ENCODE measurements at places on chromosomes 3 and 15.

DNA sequence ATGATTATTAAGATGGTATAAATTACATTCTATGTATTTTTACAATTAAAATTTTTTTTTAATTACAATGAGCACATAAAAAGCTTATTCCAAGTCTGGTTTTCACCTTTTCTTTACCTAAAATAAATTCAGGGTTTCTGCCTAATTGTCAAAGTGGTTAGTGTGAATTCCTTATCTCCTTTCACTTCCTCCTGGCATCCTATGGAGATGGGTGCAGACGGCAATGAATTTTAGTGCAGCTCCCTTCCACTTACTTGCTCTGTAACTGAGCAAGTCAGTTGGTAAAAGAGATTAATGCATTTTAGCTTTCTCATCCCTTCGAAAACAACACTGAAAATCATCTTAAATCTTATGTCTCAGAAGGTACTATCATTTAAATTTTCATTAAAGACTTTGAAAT is 13.1 kb downstream of the HDGFL3 start:
- peaks cover 16% of the 10 kb centered on the region for H3K4me1 ChIP-seq
- no peak for DNase-seq
- no peaks in the 10 kb centered on the region for H3K36me3 ChIP-seq
- no peak overlapping the region for H3K4me3 ChIP-seq

- peaks cover 2% of the 10 kb centered on the region for H3K4me1 ChIP-seq
- no peak for DNase-seq
- no peaks in the 10 kb centered on the region for H3K36me3 ChIP-seq
- no peak overlapping the region for H3K27ac ChIP-seq
- H3K27me3 ChIP-seq, result no peaks in the 10 kb centered on the region
- H3K4me3 ChIP-seq, result no peak overlapping the region
Observed at GRCh38 chr3:151156618-151157216, 46.3 kb downstream of the GPR171 start.

GRCh38 chr3:188197388-188197847 is 43.5 kb downstream of the LPP start:
- H3K36me3 ChIP-seq, result peaks cover 23% of the 10 kb centered on the region
- no peaks in the 10 kb centered on the region for H3K27me3 ChIP-seq
- H3K4me3 ChIP-seq, result no peak overlapping the region
- peaks cover 33% of the 10 kb centered on the region for H3K4me1 ChIP-seq
- H3K27ac ChIP-seq, result no peak overlapping the region

DNA sequence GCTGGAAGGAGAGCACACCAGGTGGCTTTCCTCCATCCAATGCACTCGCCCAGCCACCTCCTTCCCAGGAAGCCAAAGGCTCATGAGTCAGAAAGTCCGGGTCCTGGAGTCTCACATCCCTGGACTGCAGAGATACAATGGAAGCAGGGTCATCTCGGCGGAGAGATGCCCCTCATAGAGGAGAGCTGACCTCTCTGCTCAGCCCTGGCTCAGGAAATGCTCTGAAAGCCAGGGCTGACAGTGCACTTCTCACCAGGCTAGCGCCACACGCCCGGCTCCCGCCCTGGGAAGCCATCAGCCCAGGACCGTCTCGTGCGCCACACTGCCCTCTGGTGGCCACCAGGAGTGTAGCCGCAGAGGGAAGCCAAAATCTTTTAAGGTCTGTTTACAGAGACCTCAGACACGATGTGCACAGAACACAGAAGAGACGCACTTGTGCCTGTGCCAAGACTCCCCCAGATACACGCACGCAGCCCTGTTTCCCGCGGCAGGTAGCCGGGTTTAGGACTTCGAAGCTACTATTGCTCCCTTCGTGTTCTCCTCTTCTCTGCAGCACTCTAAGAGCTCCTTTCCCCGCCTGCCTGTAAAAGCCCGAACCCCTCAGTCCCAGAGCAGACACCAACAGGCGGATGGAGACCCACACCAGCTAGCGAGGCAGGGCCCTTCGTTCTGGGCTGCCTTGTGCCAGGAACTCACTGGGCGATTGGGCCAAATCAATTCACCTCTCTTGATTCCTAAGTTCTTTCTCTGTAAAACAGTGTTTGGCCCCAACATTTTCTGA is 9.7 kb downstream of the NTRK3 start:
- H3K27me3 ChIP-seq, result peaks cover 39% of the 10 kb centered on the region
- H3K4me3 ChIP-seq, result no peak overlapping the region
- H3K4me1 ChIP-seq, result peaks cover 7% of the 10 kb centered on the region
- H3K36me3 ChIP-seq, result no peaks in the 10 kb centered on the region
- peak; percentile 84 for DNase-seq

GRCh38 chr3:131630807-131631206 is 128.0 kb upstream of the MRPL3 start:
- no peak overlapping the region for H3K4me3 ChIP-seq
- peaks cover 22% of the 10 kb centered on the region for H3K27me3 ChIP-seq
- H3K36me3 ChIP-seq, result no peaks in the 10 kb centered on the region

- H3K36me3 ChIP-seq, result no peaks in the 10 kb centered on the region
- DNase-seq, result no peak
- H3K27me3 ChIP-seq, result no peaks in the 10 kb centered on the region
- no peak overlapping the region for H3K4me3 ChIP-seq
- H3K4me1 ChIP-seq, result no peaks in the 10 kb centered on the region
Observed at GRCh38 chr3:83740504-83740903, 1218.3 kb upstream of the CADM2 start.

- no peak for DNase-seq
- no peaks in the 10 kb centered on the region for H3K27me3 ChIP-seq
Observed at GRCh38 chr3:187954873-187955586, 198.9 kb upstream of the LPP start.

- no peaks in the 10 kb centered on the region for H3K27me3 ChIP-seq
- DNase-seq, result no peak
- H3K36me3 ChIP-seq, result no peaks in the 10 kb centered on the region
- peaks cover 11% of the 10 kb centered on the region for H3K4me1 ChIP-seq
- H3K4me3 ChIP-seq, result no peak overlapping the region
Observed at GRCh38 chr3:113117511-113118234, 93.7 kb upstream of the BOC start.

- no peak for DNase-seq
- peaks cover 18% of the 10 kb centered on the region for H3K4me1 ChIP-seq
- H3K36me3 ChIP-seq, result peaks cover 84% of the 10 kb centered on the region
Observed at GRCh38 chr15:42220216-42220615, 12.1 kb upstream of the VPS39 start.

DNA sequence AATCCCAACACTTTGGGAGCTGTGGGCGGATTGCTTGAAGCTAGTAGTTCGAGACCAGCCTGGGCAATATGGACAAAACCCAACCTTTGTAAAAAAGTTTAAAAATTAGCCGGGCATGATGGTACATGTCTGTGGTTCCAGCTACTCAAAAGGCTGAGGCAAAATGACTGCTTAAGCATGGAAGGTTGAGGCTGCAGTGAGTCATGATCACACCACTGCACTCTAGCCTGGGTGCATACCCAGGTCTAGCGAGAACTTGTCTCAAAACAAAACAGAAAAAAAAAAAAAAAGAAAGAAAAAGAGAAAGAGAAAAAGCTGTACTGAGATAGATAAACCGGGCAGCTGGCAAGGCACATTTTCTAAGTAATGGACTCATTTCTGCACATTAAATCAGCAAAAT is 10.6 kb downstream of the ARPP19 start:
- H3K27ac ChIP-seq, result peak overlapping the region; percentile 97
- H3K4me3 ChIP-seq, result peak overlapping the region; percentile 71
- H3K27me3 ChIP-seq, result no peaks in the 10 kb centered on the region
- H3K4me1 ChIP-seq, result peaks cover 76% of the 10 kb centered on the region
- peaks cover 78% of the 10 kb centered on the region for H3K36me3 ChIP-seq

DNA sequence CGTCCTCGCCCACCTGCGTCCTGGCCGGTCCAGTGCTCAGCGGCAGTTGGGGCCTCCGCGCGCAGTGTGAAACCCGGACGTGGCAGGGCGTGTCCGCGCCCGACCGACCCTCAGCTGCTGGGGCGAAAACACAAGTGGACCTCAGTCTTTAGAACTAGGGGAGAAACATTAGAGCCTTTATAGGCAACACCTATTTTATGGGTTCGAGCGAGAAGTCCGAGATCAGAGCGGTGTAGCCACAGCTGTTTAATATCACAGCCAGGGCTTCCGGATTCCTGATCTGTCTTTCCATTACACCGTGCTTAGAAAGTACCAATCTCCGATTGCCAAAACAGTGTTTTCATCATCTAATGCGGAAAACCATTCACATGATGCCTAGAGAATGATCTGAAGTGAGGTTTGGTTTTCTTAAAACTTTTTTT is 506 bp downstream of the RAD51 start:
- H3K36me3 ChIP-seq, result peaks cover 71% of the 10 kb centered on the region

DNA sequence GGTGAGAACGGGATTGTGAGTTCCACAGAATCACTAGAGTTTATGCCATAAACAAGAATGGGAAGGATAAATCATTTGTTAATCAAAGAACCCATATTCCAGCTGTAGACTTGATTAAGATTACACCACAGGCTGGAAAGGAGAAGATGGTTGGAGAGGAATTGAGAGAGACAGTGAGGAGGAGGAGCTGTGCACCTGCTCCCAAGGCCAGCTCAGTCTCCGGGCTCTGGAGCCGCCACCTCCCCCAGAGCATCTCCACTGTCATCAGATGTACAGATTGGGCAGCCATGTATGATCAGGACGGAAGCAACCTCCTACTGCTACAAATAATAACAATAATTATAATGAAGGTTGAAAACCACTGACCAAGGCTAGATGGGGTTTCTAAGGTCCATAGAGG is 170.0 kb downstream of the MINAR1 start:
- no peaks in the 10 kb centered on the region for H3K4me1 ChIP-seq
- peaks cover 16% of the 10 kb centered on the region for H3K27me3 ChIP-seq
- H3K4me3 ChIP-seq, result no peak overlapping the region
- no peaks in the 10 kb centered on the region for H3K36me3 ChIP-seq
- no peak for DNase-seq
- no peak overlapping the region for H3K27ac ChIP-seq

DNA sequence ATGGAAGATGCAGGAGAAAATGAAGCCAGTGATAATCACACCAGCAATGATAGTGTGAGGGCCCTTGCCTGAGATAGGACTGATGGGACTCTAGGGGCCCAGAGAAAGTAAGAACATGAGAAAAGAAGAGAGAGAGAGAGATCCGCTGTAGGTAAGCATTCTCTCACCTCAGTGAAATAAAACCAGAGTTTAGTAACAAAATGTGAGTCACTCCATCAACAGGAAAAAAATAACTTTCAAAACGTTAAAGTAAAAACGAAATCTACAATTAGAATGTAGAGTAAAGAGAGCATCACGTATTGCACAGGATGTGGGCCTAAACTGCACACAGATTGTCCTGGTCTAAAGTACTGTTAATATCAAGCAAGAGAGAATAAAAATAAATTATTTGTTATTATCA is 6.8 kb upstream of the PRSS50 start:
- no peak for DNase-seq
- peaks cover 26% of the 10 kb centered on the region for H3K27me3 ChIP-seq
- H3K4me3 ChIP-seq, result no peak overlapping the region

DNA sequence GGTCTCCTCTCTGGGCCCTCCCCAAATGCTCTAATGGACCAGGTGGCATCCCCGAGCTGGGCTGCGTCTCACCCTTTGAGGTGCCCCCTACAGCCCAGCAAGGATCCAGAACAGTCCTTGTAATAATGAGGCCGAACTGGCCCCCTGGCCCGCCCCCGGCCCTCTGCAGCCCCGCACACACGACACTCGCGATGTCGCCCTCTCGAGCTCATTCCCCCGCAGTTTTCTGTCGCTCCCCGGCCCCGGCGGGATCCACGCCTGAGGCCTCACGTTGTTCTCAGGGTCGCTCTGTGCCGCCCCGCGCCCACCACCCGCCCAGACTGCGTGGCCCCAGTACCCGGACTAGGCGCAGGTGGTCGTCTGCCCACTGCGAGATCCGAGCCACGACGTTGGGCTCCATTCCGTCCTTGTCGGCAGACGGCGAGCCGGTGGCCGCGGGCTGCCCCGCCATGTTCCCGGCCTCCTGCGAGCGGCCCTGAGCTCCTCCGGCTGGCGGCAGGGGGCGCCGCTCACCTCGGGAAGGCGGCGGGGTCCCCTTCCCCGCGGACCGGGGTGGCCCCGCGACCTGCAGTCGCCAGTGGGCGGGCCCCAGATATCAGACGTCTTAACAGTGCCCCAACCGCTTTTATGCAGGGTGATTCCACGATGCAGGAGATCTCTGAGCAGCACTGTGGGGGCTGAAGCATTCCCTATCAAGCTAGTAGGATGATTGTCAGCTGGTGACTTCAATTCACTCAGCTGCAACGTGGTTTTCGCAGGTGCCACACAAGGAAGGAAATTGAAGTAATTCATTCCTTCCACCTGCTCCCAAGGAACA is at the start of gene C3orf33:
C3orf33 (minus strand) TSS at position 477 of the 817 bp plus-strand sequence; CDS start at position 451, 26 bp downstream.
- peak within 1 kb of the TSS; percentile 86 for H3K4me3 ChIP-seq
- DNase-seq, result peak; percentile 89
- H3K4me1 ChIP-seq, result peaks cover 22% of the 10 kb centered on the region
- peak within 1 kb of the TSS; percentile 92 for H3K27ac ChIP-seq
- H3K27me3 ChIP-seq, result no peaks in the 10 kb centered on the region
- H3K36me3 ChIP-seq, result peaks cover 19% of the 10 kb centered on the region

DNA sequence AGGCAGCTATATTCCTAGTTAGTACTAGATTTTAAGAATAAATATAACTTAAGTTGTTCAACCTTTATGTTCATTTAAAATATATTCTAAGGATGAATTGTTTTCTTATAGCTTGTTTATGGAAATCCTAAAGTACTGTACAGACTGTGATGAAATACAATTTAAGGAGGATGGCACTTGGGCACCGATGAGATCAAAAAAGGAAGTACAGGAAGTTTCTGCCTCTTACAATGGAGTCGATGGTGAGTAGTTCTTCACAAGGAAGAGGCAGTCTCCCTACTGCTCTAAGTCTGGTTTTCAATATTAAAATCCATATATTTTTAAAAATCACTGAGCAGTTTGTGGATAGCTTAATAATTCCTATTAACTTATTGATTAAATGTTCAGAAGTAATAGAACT is 29.6 kb downstream of the CALML4 start:
- H3K27me3 ChIP-seq, result no peaks in the 10 kb centered on the region
- DNase-seq, result no peak
- no peak overlapping the region for H3K27ac ChIP-seq
- peaks cover 78% of the 10 kb centered on the region for H3K36me3 ChIP-seq

DNA sequence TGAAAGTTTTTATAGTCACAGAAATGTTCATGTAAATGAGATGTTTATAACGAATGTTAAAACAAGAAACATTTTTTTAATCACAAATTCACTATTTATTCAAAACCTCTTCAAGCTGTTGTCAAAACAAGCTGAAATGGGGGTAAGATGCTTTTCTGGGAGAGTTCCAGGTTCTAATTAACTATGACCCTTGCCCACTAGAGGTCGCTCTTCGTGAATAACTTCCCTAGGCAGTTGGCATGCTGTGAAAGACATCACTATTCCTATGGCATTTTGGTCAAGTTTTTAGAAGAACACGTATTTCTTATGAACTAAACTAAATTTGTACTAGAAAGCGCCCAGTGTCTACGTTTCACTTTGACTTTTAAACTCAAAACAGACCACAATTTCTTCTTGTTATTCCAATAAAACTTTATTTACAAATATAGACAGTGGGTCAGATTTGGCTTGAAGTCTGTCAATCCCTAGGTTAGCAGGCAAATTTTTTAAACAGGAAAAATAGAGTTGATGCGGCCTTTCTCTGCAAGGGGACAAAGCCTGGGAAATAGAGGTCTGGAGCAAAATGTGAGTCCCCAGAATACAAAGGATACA is 62.8 kb upstream of the CMTM8 start:
- H3K4me3 ChIP-seq, result no peak overlapping the region
- H3K27ac ChIP-seq, result no peak overlapping the region
- peaks cover 10% of the 10 kb centered on the region for H3K4me1 ChIP-seq
- DNase-seq, result no peak
- H3K36me3 ChIP-seq, result peaks cover 17% of the 10 kb centered on the region

GRCh38 chr15:60582370-60583036 is 103.6 kb upstream of the ICE2 start:
- peaks cover 34% of the 10 kb centered on the region for H3K36me3 ChIP-seq
- peak overlapping the region; percentile 65 for H3K4me3 ChIP-seq
- peak overlapping the region; percentile 91 for H3K27ac ChIP-seq
- DNase-seq, result no peak
- H3K27me3 ChIP-seq, result no peaks in the 10 kb centered on the region

All from activated T-cell treated with anti-CD3 and anti-CD28 coated beads, Interleukin-2, amount 50 U/mL, for 24 hours (primary cell).